CD8-positive, alpha-beta T cell (primary cell): ENCODE measurements at places on chromosomes 13 and 19.

DNA sequence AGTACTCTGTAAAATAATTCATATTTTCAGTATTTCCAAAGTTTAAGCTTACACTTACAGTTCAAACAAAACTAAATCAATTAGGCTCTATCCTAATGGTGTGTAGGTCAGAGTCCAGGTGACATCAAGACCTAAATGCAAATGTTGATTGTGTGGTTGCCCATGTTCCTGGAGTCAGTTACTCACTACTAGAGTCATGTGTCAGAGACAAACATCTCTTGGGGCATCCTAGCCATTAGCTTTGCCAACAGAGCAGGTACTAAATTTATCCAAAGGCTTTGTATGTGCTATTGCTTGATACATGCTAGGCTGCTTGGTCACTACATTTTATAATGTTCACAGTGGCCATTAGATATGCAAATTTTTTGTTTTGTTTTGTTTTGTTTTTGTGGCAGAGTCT, 11.7 kb downstream of the SPRY2 start:
- no peak for DNase-seq

DNA sequence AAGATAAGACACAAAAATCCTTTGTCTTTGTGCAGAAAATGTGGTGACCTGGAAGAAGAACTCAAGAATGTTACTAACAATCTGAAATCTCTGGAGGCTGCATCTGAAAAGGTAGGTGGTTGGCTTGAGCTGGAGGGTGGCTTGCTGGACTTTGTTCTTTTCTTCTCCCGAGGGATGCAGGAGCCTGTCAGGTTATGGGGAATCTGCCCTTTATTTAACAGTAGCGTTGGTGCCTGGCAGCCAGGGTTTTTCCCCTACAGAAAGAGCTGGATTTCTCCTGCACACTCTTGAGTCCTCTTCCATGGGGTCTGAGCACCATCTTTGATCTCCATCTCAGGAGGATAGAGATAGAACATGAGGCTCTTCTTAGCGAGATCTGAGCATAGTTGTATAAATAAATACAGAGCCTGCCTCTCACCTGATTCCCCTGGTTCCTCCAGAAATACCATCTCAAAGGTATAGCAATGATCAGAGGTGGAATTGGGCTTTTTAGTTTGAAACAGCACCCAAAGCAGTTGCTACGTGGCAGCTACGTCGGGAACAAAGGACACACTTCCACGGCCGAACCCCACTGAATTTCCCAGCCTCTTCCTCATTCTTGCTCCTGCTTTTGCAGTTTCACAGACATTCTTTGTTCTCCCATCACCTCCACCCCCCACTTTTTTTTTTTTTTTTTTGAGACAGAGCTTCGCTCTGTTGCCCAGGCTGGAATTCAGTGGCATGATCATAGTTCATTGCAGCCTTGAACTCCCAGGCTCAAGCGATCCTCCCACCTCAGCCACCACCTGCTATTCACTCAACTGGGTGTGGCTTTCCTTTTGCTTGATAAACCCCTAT, 12.9 kb downstream of the TPM4 start:
- no peak for DNase-seq

- no peak for DNase-seq
Measured at GRCh38 chr19:2374808-2375207, 14.7 kb downstream of the TMPRSS9 start.

DNA sequence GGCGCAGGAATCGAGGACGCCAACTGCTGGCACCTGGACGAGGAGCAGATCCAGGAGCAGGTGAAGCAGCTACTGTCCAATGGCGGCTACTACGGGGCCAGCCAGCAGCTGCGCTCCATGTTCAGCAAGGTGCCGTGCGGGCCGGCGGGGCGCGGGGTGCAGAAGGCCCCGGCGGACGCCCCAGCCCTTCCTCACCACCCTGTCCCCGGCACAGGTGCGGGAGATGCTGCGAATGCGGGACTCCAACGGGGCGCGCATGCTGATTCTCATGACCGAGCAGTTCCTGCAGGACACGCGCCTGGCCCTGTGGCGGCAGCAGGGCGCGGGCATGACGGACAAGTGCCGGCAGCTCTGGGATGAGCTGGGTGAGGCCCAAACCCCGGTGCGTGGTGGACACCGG, 13.6 kb downstream of the ZSWIM4 start:
- no peak for DNase-seq

GRCh38 chr13:50224534-50224933, 209.3 kb downstream of the KCNRG start:
- no peak for DNase-seq

- no peak for DNase-seq
Measured at GRCh38 chr19:18765224-18765623, 25.9 kb downstream of the COMP start.

DNA sequence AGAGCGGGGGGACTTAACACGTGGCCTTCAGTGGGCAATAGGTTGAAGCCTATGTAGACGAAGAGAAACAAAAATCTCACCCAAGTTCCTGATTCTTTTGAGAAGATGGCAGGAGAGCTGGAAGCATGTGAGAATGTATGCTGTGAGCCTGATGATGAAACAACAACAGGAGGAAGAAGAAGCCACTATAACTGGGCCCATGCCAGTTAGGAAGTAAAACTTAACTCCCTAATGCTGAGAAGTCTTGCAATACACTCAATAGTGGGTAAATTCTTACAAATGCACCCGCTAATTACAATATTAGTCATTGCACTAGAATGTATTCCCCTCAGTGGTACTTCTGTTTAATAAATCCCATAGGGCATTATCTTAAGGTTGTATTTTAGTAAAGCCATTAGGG, 9.1 kb downstream of the PCDH17 start:
- DNase-seq = no peak

DNA sequence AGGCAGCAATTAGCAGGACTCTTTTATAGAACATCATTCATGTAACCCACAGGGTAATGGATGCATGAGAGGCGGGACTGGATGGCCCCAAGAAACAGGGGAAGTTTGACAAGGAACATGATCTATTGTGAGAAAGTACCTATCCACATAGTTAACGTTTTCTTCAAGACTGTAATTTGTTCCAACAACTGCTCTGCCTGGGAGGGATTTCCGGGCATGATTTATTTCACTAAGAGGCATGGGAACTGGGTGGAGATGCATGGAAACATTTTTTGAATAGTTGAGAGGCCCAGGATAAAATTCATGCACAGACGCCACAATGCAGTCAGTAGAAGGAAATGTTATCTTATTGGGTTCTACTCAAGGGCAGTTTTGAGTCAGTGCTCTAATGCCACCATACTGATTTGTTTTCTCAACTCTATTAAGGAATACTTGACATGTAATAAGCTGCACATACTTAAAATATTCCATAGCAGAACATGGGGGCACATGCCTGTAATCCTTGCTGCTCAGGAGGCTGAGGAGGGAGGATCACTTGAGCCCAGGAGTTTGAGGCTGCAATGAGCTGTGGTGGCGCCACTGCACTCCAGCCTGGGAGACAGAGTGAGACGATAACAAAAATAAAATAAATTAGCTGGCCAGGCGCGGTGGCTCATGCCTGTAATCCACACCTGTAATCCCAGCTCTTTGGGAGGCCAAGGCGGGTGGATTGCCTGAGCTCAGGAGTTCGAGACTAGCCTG, 9.9 kb upstream of the ATG4D start:
- DNase-seq = no peak

- DNase-seq = peak; percentile 44
Measured at GRCh38 chr13:27406178-27406939, 18.1 kb upstream of the GTF3A start.

DNA sequence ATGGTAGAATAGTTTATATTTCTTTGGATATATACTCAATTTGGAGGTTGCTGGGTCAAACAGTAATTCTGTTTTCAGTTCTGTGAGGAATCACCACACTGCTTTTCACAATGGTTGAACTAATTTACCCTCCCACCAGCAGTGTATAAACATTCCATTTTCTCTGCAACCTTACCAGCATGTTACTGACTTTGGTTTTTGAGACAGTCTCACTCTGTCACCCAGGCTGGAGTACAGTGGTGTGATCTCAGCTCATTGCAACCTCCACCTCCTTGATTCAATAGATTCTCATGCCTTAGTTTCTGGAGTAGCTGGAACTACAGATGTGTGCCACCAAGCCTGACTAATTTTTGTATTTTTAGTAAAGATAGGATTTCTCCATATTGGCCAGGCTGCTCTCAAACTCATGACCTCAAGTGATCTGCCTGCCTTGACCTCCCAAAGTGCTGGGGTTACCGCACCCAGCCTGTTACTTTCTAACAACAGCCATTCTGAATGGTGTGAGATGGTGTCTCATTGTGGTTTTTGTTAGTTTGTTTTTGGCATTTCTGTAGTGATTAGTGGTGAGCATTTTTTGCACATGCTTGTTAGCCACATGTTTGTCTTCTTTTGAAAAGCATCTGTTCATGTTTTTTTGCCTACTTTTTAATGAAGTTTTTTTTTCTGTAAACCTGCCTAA, 12.5 kb downstream of the ZNF714 start:
- no peak for DNase-seq

- DNase-seq = no peak
Measured at GRCh38 chr13:52345048-52345447, 60.9 kb downstream of the THSD1 start.

GRCh38 chr19:43984687-43985000, 656 bp downstream of the ZNF155 start:
- DNase-seq = peak; percentile 4

GRCh38 chr13:50386541-50387050, 371.4 kb downstream of the KCNRG start:
- no peak for DNase-seq

DNA sequence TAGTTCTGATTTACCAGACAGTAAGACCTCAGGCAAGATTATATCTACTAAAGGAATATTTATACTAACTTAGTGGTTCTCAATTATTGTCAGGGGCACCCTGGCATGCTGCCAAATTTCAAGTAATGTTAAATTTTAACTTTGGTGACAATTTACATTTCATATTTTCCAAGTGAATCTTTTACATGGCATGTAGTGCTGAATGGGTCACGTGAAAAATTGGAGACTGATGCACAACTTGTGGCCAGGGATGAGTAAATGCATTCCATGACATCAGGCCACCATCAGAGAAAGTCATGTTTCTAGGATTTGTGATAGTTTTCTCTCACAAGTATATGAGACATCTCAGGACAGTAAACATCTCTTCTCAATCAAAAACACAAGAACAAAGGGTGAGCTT, 202.6 kb upstream of the SOX21 start:
- no peak for DNase-seq

DNA sequence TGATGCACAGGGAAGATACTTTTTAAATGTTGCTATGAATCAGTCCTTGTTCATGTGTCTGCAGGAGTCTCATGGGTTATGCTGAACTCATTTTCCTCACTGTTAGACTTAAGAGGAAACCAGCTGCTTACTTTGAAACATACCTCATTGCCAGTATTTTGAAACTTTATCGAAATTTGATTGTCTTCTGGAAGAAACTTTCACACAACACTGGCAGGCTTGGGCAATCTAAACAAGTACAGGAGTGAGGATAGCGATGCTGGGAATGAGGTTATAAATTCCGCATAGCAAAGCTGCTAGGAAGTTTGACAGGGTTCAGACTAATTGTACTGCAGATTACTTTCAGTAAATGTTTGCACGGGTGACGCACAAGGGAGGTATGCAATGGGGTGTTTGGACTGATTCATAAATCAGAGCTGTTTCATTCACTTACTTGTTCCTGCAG, 245.7 kb downstream of the DNAJC15 start:
- DNase-seq = no peak

- no peak for DNase-seq
Measured at GRCh38 chr19:42412227-42412626, 15.0 kb downstream of the LIPE start.

- no peak for DNase-seq
Measured at GRCh38 chr13:67306742-67307141, 76.6 kb upstream of the PCDH9 start.

DNA sequence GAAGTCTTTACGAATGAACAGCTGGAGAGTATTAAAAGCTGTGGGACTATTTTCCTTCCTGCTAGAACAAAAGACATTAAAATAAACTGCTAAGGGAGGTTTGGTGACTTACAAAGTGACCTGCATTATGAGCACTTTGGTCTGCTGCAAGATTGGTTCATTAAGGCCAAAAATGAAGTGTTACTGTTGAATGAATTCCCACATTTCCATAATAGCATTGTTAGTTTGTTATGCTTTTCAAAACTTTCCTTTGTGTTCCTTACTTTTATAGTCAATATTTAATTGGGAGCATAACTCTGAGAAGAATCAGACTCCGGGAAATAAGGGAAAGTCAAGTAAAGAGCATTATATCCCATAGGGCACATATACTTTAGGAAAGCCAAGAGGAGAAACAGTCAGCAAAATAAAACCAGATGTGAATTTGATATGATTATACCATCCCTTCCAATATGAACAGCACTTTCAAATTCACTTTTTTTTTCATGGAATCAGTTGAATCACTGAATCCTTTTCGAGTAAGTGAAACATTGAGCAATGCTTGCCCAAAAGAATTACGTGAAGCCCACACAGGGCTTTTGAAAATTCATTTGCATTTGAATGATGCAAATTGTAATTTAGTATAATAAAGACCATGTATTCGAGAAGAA, 112.6 kb downstream of the KCTD12 start:
- DNase-seq = no peak

- DNase-seq = no peak
Measured at GRCh38 chr19:13112555-13112954, 4.0 kb downstream of the TRMT1 start.

DNA sequence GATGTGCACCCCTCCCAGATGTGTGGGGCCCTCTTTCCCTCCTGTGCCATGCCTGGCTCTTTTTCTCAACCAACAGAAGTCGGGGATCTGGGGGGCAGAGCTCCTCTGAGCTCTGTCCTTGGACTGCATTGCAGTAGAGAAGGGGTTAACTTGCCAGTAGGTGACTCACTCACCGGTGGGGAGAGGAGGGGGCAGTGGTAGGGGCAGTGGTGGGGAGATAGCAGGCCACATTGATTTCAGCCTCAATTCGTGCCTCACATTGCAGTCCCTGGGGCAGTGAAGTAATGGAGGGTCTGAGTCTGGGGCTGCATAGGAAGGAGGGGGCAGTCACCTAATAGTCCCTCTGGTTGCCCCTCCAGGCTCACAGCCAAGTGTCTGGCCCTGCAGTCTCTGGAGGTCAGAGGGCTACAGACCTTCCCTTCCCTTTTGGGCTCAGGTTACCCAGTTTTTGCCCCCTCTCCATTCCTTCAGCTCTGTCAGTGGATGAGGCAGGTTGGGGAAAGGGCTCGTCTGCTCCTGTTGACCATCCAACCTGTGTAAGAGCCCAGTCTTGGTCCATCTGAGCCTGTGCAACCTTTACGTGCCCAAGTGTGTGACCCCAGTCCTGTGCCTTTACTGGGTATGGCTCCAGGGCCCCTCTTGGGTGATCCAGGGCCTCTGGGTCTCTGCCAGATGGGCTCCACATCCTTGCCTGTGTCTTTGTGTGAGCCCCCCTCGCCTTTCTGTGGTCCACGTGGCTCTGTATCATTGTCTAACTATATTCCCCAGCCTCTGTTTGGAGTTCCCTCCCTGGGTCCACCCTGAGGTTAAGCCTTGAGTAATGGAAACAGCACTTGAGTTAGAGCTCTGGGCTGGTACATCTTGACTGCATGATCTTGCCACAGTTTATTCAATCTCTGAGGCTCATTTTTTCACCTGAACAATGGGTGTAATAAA, 13.0 kb downstream of the CIC start:
- peak; percentile 23 for DNase-seq

- DNase-seq = no peak
Measured at GRCh38 chr13:56102641-56103040, 1038.1 kb upstream of the PRR20A start.

GRCh38 chr19:16627928-16628182, 149 bp downstream of the MED26 start:
- DNase-seq = no peak

- no peak for DNase-seq
Measured at GRCh38 chr13:53238261-53238660, 209.6 kb downstream of the OLFM4 start.
